NCI-H1105 treated with DMSO at 0.1 percent for 48 hours (cell line): ENCODE measurements at places on chromosomes 3 and 15.

DNA sequence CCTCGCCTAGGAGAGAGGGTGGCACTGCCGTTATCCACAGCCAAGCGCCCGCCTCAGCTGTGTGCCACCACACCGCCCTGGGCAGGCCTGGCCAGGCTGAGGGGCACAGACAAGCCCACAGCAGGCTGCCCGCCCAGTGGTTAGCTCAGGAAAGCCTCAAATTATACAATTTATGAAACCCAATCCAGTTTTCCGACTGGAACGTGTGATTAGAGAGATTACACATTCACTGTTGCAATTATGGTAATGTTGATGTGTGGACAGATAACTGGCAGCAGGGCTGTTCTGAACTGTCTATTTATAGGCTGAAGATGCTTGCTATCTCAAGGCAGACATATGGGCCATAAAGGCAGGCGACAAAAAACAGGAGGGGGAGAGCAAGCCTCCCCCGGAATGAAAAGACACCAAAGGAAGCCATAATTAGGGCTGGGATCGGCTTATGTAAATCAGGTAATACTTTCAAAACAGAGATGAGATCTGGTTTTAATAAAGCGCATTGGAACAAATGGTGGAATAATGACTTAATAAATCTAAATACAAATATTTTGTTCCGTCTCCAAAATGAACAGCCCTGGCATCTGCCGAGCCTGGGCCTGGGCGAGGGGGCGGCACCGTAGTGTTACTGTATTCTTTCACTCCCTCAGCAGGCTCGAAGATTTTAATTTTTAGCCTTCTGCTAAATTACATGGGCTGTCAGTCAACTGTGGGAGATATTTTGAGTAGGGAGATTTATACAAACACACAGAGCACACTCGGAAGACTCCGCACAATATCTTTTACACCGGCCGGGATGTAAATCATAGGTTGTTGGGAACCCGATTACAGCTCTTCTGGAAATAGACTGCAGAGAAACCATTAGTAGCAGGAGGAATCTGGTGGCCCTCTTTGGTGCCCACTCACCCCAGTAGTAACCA is 103.1 kb upstream of the TLE3 start:
- DNase-seq, result peak; percentile 75

DNA sequence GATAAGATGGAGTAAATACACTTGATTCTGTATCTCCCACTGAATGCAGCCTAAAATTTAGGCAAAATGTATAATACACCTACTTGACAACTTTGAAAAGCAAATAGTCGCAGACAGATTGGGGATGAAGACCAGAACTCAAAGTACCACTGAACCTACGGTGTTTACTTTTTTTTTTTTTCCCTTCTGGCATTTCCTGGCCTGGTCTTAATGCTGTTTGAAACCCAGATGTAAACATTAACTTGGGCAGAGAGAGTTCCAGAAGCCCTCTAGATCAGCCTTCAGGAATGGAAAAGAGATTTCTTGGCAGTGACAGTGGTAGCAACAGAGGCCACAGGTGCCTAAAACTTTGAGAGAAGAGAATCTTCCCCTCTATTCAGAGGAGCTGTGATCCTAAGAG is 27.8 kb downstream of the ALPK3 start:
- no peak for DNase-seq

DNA sequence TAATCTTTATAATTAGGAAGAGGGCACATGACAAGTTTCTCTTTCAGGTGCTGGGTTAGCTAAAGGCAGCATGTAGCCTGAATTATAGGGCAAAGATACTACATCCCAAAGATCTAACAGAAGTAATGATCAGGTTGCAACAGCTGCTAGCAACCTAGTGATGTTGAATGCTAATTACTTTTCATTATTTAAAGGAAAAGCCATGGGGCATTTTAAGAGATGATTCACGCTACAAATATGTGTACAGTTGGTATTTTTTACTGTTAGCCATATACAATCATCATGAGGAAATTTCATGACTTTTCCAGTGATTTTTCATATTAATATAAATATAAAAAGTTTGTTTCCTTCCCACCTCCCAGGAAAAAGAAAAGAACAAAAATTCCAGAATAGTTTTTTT is 43.0 kb downstream of the NEK10 start:
- DNase-seq, result no peak

GRCh38 chr15:66252685-66253417 is 699 bp downstream of the MEGF11 start:
- peak; percentile 66 for DNase-seq

DNA sequence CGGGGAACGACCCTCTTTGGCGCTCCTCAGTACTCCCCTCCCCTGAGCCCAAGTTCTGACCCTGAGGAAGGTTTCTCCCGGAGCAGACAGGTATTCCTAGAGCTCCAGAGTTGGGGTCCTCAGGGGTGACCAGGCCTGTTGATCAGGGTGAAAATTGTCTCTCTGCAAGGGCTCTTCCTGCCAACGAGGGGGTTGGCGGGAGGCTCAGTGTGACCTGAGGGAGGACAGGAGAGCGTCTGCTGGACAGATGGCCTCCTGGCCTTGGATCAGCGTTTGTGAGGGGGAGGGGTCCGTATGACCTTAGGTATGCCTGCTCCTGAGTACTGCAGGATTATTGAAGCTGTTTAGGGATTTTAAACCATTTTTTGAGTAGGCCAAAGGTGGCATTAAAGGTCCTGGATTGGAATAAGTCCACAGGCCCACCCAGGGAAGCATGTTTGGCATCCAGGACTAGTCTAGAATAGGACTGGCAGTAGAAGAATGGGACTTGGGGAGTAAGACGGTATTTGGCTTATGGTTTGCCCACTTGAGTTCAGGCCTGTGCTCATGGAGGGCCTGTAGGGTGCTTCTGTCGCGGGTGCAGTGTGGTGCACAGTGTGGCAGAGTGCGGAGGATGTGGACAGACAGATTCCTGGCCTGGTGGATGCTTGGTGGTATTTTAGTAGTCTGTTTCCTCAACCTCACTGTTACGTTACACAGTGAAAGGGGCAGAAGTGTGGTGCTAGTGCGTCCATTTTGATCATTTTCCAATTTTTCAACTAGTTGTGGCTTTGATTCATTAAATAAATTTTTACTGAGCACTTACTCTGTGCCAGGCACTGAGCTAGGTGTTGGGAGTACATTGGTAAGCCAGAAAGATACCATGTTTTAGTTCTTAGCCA is 959 bp downstream of the ZNF592 start:
- no peak for DNase-seq
